ENCODE measurements at places on chromosomes 5 and 9.

- peak; percentile 6 for DNase-seq
These were observed 33.1 kb upstream of the SETD9 start for GRCh38 chr5:56876327-56876726.

DNA sequence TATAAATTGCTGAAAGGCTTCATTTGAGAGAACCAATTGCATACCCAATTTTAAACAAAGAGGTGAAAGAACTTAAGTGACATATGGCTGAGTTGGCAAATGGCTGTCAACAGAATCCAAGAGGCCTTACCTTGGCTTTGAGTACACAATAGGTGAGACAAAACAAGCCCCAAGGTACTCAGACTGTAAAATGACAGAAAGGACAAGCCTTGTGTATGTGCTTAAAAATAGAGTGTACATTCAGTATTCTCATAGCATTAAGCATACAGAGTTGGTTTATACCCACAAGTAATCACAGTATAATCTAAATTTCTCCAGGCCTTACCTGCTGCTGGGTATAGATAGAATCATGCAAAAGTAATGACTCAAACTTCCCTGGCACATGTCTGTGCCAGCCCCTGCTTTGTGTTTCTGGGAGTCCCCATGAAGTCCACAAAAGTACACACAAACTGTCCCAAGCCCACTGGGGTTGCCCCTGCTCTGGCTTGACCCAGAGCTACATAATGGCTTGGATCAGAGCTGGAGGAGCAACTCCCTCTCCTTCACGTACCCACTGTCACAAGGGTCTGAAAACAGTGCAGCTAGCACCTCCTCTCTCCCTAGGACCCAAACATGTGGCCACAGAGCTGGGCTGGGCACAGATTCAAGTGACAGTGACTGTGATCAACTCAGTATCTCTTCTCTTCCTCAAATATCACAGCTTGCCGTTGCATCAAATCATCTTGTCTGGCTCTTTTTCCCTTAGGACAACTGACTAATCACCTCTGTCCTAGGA, 250.8 kb downstream of the ENC1 start:
- no peak for DNase-seq

DNA sequence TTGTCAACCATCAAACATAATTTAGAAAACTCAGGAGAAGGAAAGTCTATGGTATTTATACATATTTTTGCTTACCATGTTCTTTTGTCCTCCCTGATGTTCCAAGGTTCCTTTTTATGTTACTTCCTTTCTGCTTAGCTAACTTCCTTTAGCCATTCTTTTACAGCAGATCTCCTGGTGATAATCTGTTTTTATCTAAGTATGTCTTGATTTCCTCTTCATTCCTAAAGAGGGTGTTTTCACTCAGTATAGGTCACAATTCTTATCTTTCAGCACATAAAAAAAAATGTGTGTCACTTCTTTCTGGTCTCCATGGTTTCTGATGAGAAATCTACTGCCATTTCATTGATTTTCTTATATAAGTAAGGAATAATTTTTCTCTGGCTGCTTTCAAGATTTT, 384.4 kb upstream of the PDE4D start:
- DNase-seq: no peak

DNA sequence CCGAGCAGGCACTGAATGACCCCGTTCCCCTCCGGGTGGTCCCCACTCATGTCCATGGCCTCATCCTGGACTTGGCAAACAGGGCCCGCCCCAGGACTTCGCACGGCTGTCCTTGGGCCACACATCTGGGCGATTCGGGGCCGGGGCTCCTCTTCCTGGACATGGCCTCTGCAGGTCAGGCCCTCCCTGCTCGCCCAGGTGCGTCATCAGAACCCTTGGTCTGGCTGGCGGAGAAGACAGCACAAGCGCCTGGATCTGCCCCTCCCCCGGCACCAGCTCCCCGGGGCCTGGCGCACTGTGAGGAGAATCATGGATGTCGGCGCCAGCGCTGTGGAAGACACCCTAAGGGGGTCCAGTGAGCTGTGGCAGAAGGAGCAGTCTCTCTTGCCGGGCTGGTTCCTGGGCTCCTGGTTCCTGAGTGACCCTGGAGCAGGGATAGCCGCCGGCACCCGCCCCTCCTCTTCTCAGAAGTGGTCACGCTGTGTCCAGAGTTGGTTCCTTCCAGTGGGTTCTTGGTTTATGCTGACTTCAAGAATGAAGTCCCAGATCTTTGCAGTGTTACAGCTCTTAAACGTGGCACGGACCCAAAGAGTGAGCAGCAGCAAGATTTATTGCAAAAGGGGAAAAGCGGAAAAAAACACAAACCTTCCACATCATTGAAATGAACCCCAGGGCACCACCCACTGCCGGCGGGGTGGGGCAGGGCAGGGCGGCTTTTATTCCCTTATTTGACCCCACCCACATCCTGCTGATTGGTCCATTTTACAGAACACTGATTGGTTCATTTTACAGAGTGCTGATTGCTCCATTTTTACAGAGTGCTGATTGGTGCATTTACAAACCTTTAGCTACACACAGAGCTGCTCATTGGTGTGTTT, 25.9 kb upstream of the SLC12A7 start:
- DNase-seq: peak; percentile 30

- DNase-seq: no peak
These were observed 68.5 kb upstream of the MYO10 start for GRCh38 chr5:17004441-17005106.

- DNase-seq: peak; percentile 40
These were observed 14.3 kb downstream of the CDC42SE2 start for GRCh38 chr5:131277875-131278740.

DNA sequence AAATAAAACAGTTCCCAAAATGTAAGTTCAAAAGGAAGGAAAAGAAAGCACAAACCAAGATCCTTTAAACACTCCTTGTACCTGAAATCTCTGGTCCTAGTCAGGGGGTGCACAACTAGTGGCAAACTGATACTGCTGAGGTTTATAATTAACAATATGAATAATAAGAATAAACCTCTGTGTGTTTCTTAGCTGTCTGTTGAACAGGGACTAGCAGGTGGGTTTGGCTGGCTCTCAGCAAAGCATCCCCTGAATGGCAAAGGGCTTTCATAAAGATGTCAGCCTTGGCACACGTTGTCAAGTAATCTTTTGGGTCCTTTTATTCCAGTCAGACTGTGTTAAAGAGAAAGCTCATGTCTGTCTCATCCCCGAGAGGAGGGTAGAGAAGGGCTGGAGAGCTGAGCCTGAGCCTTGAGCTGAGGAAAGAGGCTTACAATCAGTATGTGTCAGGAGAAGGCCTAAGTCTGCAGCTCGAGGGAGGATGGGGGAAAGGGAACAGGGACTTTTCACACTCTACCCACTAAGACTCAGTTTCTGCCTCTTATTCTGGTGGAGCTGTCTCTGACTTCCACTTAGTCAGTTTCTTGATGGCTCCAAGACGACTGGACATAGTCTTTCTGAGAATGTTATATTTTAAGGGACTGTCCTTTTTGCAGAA, 123.0 kb downstream of the GALNT10 start:
- DNase-seq: no peak

GRCh38 chr9:69397384-69398214, 72.6 kb downstream of the ENTREP1 start:
- DNase-seq: no peak

GRCh38 chr5:155953335-155953734, 373.6 kb upstream of the SGCD start:
- no peak for DNase-seq

DNA sequence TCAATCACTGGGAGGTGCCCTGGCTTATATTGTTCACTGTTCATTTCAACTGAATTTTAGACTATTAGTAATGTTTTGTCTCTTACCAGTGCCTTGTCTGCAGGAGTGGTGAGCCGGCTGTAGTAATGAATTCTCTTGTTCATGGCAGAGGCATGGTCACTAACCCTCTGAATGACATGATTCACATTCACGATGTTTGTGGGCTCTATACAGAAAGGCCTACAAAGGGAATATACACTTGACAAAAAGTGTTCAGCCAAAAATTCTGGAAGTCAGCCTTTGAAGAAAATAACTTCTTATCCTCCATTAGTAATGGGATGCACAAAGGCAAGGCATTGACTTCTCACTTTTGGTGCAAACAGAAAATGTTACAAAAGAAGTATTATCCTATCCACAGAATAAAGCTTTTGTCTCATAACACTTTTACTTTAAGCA, 39.6 kb downstream of the SLC38A9 start:
- DNase-seq: no peak

DNA sequence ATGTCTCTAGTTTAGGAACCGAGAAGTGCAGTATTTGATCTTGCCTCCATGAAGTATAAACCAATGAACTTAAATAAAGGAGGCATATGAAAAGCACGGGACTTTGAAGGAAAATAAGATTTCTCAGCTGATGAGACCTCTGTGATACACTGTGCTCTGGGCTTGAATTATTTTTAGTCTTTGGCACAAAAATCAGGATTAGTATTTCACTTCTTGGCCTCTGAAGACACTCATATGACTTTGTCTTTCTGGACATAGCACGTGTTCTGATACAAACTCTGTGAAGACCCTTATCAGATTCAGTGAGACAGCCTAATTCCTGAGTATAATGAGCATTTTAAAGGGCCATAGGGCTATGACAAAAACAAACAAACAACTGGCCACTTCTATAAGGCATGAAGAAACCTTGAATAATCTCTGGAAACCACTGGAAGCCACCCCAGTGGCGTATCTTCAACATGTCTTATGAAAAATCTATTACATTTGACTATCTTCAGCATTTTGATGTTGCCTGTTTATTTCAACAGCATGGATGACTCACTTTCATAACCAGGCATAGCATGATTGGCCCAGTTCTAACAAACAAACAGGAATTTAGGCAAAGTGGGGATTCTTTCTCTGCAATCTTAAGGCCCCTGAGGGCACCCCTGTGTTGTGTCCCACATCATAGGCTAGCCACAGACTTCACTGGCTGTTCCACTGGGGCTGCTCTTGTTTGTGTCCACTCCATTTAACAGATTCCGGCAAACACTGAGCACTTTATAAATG, 90.3 kb upstream of the ZNF462 start:
- no peak for DNase-seq

DNA sequence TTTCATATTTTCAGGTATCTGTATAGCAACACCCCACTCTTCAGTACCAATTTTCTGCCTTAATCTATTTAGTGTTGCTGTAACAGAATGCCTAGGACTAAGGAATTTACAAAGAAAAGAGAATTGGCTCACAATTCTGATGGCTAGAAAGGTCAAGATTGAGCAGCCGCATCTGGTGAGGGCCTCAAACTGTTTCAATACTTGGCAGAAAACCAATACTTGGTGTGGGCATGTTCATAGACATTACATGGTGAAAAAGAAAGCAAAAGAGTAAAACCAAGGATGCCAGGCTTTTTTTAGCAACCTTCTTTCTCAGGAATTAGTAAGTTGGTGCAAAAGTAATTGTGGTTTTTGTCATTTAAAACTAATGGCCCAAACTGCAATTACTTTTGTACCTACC, 1041.1 kb upstream of the CDH6 start:
- no peak for DNase-seq

- DNase-seq: no peak
These were observed 147.2 kb downstream of the PRELID2 start for GRCh38 chr5:145687943-145688342.

GRCh38 chr5:95861221-95861863, 38.8 kb upstream of the GLRX start:
- peak; percentile 49 for DNase-seq

DNA sequence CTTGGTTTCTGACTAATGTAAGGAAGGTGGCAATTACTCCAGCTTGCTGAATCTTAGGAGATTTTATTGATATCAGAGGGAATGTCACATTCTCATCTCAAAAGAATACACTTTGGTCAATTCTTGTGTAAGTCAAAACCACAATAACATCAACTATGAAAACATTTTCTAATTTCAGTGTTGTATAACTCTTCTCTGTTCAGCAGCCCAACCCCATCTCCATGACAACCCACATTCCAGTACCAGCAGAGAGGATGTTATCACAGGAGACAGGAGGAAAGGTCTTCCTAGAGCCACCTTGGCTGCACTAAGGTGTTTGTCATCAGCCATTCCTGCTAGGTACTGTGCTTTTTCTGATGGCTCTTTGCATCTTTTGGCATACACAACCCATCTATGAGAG, 529.1 kb upstream of the BRINP1 start:
- no peak for DNase-seq

- DNase-seq: peak; percentile 18
These were observed 290.8 kb upstream of the FBXL7 start for GRCh38 chr5:15209053-15209762.

DNA sequence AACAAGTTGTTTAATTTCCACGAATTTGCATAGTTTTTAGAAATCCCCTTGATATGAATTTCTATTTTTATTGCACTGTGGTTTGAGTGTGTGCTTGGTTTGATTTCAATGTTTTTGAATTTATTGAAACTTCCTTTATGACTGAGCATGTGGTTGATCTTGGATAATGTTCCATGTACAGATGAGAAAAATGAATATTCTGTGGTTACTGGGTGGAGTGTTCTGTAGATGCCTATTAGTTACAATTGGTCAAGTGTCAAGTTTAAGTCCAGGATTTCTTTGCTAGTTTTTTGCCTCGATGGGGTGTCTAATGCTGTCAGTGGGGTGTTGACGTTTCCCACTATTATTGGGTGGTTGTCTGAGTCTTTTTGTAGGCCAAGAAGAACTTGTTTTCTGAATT, 319.5 kb upstream of the ACTBL2 start:
- DNase-seq: no peak

- DNase-seq: no peak
These were observed 395.6 kb upstream of the TLE4 start for GRCh38 chr9:79176014-79176697.

- DNase-seq: no peak
These were observed 100.4 kb downstream of the LURAP1L start for GRCh38 chr9:12875191-12875590.

DNA sequence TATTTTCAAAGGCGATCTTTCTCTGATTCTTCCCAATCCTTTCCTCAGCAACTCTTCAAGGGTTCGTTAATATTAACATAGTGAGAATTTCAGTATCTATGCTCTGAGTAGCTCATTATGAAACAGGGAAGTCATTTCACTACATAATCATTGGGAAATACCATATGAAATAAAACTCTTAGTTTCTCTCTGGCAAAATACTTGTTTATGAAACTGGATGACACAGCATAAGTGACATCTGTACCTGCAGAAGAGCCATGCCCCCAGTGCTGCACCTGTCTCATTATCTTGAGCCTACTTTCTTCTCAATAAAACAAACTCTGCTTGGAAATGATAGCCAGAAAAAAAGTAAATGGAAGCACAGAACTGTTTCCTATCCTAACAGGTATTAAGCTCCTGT, 33.8 kb upstream of the OTULIN start:
- DNase-seq: no peak

DNA sequence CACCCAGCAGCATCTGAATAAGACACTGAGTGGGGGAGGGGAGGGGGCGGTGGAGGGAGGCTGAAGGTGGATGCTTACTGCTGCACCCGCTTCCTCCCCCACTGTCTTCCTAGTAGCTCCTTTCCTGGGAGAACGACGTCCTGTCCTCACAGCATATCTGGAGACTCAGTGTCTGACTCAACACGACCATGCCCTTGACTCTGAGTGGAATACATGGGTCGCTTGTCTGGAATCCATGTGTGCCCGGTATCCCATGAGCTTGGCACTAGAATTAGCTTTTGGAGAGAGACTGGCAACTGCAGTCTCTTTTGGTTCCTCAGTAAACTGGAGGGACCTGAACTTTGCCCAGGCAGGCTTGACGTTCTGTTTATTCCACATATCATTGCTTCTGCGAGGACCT, 125.4 kb upstream of the FAM120A start:
- no peak for DNase-seq

GRCh38 chr5:63050916-63051315, 472.3 kb downstream of the LRRC70 start:
- peak; percentile 74 for DNase-seq

- DNase-seq: no peak
These were observed 229.7 kb downstream of the MELK start for GRCh38 chr9:36802201-36802920.
